ENCODE measurements at places on chromosomes 4 and X. TPM values are rescaled to one million over a fixed set of nuclear protein-coding genes. Genes with fewer than 3 reads are reported as not detected.

GRCh38 chr4:19473569-19473968 lies 778.1 kb upstream of the SLIT2 start:
- no peak for DNase-seq

- DNase-seq: no peak
Measured at GRCh38 chr4:186485561-186486062, 69.8 kb downstream of the MTNR1A start.

LPAR4 gene
- not detected for total RNA-seq

FAM156B gene
- total RNA-seq: 6.8 TPM

DNA sequence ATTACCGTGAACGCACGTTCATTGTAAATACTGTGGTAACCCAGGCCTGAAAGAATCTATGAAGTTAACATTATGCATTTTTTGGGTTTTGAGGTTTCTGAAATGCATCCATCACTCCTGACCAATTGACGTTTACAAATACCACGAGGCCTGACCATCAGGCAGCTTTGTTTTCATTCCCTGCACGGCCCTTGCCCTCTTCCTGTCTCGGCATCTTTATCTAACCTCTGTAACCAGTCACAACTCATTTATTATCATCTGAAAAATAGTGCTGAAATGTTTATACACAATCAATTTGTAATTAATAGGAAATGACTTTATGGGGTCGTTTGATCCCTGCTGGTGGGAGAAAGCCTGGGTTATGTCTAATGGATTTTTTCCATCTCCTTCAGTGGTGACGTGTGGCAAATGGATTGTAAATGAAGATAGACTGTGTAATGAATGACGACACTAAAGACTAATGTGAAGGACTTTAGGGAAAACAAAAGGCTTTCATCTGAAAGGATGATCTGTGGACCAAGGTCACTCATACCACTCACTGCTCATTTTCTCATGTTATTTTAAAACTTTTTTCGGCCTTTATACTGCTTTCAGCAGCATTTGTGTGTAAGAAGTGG lies 102.7 kb upstream of the SORBS2 start:
- no peak for DNase-seq

DNA sequence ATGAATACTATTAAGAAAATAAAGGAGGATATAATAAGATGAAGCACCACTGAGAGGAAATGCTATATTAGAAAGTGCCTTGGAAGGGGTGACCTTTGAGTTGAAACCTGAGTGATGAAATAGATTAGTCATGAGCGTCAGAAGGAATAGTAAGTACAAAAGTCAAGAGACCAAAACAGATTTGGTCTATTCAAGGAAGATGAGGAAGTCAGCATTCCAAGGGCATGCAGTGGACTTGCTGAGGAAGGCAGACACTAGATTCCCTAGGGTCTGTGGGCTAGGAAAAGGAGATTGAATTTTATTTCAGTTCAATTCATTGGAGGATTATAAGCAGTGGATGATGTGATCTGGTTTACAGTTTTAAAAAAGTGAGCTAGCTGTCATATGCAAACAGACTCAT lies 73.0 kb upstream of the WDFY3 start:
- DNase-seq: peak; percentile 78

- no peak for DNase-seq
Measured at GRCh38 chrX:49133759-49134158, 10.2 kb upstream of the GPKOW start.

CXCL3 gene
- 0.26 TPM for total RNA-seq

DNA sequence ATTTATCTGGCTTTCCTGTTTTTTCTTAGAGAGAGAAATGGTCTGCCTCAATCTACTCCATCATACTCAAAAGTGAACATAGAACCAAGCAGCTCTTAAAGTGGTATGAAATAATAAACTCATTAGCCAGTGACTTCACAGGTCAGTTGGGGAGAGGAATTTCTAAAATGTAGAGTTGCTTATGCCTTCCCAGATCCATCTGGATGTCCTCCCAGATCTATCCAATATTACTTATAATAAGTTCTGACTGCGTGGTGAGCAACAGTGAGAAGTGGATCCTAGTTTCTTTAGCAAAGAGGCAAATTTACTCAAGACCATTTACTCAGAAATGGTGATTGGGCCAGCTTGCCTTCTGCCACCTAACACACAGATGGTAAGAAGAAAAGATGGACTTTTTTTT lies 748.0 kb downstream of the PCDH18 start:
- DNase-seq: no peak

DNA sequence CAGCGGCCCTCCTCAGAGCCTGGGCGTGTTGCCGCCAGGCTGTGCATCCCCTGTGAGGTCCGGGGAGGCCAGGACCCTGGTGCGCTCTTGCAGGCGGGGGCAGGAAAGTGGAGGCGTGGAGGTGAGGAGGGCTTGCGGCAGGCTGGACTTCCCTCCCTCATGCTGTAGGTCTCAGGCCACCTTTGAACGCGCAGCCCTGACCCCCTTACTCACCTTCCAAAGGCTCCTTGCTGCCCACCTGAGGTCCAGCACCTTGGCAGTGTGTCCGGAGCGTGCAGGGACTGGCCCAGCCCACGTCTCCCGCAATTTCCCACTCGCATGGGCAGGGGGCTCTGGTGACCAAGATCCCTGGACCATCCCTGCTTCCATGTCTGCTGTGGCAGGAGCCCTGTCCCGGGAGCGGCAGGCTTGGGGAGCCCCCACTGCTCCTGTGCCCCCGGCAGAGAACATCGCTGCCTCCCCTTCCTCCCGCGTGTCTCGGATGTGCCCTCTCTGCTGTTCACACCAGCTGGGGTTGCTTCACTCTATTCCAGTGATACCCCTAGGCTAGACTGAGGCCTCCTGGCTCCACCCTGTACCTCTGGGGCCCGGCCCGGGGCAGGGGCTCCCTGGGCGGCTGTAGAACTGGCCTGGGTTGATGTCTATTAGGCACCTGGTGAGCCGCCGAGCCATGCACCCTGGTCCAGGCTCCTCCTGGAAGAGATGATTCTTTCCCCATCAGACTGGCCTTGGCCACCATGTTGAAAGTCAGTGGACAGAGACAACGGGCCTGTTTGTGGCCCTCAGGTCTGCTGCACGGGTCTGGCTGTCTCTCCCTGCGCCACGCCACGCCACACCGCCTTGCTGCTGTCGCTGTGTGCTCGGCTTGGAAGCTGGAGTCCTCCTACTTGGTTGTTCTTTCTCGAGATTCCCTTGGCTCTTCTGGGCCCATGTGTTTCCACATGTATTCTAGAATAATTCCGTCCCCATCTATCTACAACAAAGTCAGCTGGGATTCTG lies 95.4 kb upstream of the ADRA2C start:
- no peak for DNase-seq

GRCh38 chr4:18847249-18847890 lies 825.8 kb upstream of the LCORL start:
- no peak for DNase-seq

DNA sequence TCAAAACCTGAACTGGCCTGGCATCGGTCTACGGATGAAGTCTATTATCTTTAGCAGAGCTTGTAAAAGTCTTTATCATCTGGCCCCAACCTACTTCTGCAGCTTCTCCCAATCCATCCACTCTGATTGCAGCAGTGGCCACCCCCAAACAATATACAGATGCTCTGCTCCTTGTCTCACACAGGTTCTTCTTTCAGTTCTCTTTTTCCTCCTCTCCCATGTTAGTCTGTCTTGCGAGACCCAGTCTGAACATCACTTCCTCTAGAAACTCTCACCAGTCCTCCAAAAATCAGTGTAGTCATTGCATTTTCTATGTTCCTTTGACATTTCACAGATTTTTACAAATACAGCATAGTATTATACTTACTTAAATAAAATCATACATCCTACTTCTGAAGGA lies 163.0 kb downstream of the FRMPD4 start:
- DNase-seq: no peak

DNA sequence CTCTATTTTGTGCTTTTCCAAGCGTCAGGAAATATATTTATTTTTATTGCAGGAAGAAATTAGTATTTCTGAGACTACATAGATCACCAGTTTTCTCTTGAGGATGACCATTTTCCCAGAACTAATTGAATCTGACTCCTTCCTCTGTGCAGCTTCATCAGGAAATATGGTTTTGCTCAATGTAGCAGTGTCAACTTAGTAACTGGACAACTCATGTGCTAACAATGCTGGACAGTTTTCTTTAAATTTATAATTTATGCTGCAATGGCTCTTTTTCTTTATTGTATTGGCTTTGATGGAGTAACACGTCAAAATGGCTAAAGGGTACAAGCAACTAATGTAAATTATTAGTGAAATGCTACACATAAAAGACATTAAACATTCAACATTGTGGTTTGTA lies 531.5 kb downstream of the ANKRD50 start:
- DNase-seq: no peak

DNA sequence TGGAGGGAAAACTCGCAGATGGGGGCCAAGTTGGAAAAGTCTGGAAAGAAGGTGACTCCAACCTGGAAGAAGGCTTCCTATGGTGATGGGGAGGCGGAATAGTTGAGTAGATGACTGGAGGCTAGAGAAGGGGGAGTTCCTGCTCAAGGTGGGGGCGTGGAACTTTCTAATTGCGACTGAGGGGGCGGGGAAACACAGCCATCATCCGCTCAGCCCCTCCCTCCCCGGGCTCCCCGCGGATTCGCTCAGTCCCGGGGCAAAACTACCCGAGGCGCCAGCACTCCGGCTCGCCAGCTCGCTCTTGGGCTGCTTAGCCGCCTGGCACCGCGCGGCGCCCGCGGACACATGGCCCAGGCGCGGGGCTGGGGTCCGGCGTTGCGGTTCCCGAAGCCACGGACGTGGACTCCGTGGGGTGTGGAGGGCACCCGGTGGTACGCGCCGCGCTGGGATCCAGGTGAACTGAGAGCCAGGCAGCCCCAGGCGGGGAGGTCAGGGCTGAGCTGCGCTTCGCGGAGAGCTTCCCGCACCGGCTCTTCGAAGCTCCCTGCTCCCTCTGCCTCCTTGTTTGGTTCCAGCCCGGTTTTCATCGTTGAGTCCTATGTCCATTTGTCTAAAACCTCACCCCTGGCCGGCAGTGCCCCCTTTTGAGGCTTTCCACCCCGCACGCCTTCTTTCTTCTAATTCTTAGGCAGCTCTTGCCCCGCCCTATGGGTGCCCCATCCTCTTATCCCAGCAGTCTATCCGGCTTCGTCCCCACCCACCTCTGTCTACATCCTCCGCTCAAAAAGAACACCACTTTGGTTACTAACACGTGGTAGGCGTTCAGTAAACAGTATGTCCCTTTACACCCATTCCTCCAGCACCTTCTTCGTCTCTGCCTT lies 38.9 kb downstream of the STARD8 start:
- DNase-seq: peak; percentile 35

CTAG1B gene
- not detected for total RNA-seq

DNA sequence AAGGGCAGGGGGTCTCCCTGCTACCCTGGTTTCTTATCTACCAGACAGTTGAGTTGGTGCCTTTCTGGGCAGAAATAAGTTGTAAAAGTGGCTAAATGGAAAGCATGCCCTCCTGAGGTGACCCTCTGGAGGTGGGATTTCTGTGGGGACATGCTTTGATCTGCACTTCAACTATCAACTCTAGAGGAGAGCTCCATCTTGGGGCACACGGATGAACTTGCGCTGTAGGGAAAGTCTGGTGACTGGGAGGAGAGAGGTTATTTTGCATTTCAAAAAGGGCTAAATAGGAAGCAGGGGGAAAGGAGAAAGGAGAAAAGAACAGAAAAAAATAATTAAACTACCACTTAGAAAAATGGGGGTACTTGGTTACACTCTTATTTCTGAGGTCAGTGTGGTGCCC lies 12.7 kb upstream of the RHOXF2B start:
- DNase-seq: no peak

MAGEA6 gene
- total RNA-seq: not detected

DNA sequence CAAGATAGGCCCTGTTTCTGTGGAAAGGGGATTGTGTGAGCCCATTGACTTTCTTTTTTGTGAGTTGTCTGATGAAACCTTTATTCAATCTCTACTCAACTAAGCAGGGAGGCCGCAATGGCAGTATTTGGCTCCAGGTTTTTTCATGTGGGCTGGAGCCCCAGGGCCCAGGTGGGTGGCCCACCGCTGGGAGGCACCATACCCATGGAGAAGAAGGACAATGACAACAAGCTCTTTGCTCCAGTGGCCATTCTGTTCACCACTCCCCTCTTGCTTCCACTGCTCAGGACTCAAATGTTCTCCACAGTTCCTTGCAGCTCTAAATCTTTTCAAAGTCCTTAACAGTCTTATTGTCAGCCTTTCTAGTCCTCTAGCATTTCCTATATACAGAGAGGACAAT lies 54.1 kb downstream of the HOPX start:
- DNase-seq: no peak

- DNase-seq: no peak
Measured at GRCh38 chr4:119506806-119507205, 121.8 kb downstream of the PDE5A start.

BBS12 gene
- total RNA-seq: 6.8 TPM

ARMCX2 gene
- 30.0 TPM for total RNA-seq

DNA sequence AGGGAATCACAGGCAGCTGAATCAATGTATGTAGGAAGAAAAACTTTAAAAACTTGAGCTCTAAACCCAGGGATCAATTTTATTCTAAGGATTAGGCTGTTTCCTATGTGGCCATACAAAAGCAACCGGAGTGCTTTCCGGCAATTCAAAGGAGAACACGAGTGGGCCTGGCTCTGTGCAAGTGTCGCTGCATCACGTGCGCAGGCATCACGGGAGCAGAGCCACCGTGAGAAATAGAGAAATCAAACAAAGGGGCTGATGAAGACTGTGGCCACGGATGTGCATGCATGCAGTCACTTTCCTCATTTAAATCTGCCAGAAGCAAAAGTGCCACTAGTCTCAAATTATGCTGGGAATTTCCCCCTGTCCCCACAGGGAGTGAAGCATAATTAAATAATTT lies 196.9 kb downstream of the NSUN7 start:
- no peak for DNase-seq

DNA sequence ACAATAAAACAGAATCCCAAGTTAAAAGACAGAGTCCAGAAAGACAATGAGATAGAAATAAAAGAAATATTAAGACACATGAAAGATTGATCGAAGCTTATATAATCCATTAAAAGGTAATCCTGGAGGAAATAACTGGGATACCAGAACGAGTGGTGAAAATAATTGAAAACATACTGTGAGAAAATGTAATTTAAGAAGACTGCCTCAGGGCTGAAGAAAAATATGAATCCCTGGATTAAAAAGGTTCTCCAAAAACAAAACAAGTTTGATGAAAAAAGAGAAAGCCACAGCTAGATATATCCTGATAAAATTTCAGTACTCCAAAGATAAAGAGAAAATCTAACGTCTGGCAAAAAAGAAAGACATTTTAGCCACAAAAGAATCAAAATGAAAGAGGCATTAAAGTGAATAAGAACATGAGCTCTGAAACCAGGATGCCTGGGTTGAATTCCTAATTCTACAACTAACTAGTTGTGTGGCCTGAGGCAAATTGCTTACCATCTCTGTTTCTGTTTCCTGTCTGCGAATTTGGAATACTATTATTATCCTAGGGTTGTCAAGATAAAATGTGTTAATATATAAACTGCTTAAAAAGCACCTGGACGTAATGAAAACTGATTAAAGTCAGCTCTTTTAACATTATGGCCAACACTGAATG lies 5.5 kb downstream of the DDX60L start:
- DNase-seq: no peak

GRCh38 chrX:65601530-65602220 lies 65.8 kb upstream of the MSN start:
- peak; percentile 77 for DNase-seq

Measured in bronchial epithelial cell (primary cell).